NCI-H446 (cell line): ENCODE measurements at places on chromosomes 3 and 15.

DNA sequence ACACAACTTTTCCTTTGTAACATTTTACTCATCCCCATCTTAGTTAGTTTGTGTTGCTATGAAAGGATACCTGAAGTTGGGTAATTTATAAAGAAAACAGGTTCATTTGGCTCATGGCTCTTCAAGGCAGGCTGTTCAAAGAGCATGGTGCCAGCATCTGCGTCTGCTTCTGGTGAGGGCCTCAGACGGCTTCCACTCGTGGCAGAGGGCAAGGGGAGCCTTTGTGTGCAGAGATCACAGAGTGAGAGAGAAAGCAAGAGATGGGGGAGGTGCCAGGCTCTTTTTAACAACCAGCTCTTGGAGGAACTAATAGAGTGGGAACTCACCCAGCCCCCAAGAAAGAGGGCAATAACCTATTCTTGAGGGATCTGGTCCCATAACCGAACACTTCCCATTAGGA, 23.1 kb downstream of the PLA2G4F start:
- no peak for DNase-seq

DNA sequence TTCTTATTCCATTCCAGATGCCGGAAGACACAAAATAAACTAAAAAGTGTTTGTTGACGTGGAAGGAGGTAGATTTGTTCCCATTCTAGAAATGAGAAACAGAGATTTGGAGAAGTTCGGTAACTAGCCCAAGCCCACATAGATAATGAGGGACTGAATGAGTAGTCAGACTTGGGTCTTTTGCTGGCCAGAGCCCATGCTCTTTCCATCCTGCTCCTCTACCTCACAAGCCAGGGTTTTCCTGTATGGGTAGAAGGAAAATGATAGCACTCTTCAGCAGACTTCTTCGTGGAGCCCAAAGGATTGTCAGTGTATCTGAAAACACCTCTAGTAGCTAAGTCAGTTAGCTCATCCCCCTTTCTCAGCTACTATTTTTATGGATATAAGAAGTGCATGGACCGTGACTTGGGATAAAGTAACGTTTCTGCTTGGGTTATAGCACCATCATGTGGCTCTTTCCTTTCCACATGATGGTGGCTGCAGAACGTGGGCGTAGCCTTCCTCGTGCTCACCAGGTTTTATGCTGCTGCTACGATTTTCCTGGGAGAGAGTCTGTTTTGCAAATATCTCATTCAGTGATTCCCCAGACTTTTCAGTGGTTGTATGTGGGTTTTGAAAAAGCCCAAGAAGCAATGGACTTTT, 84.6 kb downstream of the DGKG start:
- DNase-seq, result no peak

GRCh38 chr3:79843180-79843579, 75.4 kb upstream of the ROBO1 start:
- DNase-seq, result no peak

- DNase-seq, result no peak
These were observed 219.0 kb downstream of the ITPR1 start for GRCh38 chr3:4712109-4712508.

GRCh38 chr3:30628205-30628900, 22.0 kb downstream of the TGFBR2 start:
- DNase-seq, result no peak

GRCh38 chr15:91857224-91857585, 3.7 kb downstream of the SLCO3A1 start:
- no peak for DNase-seq

- no peak for DNase-seq
These were observed 392.0 kb upstream of the RORA start for GRCh38 chr15:61621146-61621545.

- DNase-seq, result peak; percentile 66
These were observed 223.4 kb upstream of the IL12A start for GRCh38 chr3:159765030-159765859.

DNA sequence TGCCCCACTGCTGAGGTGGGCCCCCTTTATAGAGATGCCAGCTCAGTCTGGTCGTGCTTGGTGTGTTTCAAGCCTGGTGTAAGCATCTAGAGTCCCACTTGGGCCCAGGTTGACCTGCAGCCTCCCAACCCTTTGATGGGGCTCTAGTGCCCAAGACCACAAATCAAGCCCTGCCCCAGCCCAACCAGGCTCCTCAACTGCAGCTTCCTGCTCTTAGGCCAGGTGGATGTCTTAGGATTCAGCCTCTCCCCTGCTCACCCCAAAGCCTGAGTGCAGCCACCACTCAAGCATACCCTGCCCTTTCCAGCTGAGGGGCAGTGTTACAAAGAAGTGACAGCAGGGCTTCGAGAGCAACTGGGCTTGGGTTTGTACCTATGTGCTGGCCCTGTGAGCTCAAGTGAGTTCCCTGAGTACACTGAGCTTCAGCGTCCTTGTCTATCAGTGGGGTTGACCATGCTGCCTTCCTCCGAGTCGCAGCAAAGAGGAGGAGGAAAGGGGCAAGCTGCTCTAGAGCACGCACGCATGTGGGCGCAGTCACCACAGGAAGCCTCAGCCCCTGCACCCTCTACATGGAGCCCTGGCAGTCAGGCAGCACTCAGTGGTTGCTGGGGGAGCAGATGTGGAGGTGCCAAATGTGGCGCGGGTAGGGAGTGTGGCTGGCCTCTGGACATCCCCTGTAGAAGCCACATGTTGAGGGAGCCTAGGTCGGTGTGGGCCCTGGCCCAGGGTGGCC, 120.7 kb downstream of the EEFSEC start:
- no peak for DNase-seq
